ENCODE measurements at places on chromosomes 13 and 19. TPM values are rescaled to one million over a fixed set of nuclear protein-coding genes. Genes with fewer than 3 reads are reported as not detected.

DNA sequence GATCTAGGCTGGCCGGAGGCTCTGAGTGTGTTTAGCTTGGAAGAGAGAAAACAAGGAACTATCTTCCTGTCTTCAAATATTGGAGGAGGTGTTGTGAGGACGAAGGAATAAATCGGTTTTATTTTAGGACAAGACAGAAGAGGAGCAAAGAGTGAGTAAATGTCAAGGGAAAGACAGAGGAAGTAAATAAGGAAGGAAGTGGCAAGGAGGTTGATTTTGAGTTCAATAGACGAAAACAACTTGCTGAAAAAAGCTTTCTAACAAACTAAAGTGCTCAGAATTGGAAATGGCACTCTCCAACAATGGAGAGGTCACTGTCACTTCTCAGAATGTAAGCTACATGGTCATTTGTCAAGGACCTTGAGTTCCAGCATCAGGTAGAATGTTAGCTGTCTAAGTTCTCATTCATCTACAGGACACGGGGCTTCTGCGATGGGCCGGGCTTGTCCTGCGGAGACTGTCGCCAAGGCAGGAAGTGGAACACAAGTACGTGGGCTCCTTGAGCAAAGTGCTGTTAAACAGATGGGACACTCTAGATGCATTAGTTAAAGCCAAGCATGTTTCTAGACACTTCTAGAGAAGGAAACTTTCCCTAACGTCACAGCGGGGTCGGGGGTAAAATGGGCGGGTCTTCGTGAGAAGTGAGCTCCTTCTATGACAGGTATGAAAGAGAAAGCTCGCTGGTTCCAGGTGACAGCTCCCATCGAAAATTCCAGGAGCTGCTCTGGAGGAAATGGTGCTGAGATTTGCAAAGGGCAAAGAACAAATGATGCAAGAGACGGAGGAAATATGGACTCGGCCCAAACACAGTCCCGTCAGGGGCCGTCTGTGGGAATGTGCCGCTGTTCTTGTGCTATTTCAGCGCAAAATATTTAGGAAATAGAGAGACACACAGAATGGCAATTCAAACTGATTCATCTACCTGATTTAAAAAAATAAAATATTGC, 103.9 kb upstream of the UBL3 start:
- DNase-seq = peak; percentile 56

- DNase-seq = no peak
These were observed 2.8 kb downstream of the MYADM start for GRCh38 chr19:53870485-53870844.

Gene CGB5
- total RNA-seq = not detected

Gene C19orf73
- total RNA-seq = 13.4 TPM

GRCh38 chr19:37817180-37817981, 38.0 kb upstream of the ZNF573 start:
- peak; percentile 95 for DNase-seq

Gene PTBP1
- total RNA-seq = 277 TPM

Gene FUT3
- not detected for total RNA-seq

- no peak for DNase-seq
These were observed 73.6 kb upstream of the SIAH3 start for GRCh38 chr13:45925151-45925550.

DNA sequence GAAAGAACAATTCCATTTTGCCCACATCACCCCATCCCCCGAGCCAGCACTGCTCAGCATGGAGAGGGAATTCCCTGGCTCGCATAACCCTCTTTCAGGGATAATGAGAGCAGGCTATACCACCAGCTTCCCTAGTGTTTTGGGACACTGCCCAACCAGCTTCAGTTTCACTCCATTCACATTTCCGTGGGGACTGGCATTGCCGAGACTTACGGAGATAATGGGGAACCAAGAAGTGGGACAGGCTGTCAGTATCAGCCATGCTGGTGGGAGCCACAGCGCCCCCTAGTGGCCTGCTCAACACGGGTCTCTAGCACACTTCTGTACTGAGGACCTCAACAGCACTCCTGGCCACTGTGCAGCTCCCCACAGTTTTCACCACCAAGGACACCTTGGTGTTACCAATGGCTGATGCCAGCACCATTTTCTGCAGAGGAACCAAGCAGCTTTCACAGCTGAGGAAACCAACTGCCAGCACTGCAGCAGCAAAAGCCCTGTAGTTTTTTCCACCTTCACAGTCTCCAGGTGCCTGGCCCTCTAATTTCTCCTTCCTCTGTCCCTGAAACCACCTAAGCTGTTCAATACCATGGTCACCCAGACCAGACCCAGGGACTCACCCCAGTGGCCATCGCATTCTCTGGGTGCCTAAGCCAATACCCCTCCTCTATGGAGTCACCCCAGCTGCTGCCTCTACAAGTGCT, 23.7 kb downstream of the SLC6A16 start:
- DNase-seq = peak; percentile 60

- DNase-seq = no peak
These were observed 250.7 kb downstream of the KCTD12 start for GRCh38 chr13:76635232-76636230.

- no peak for DNase-seq
These were observed 184.0 kb upstream of the RFC3 start for GRCh38 chr13:33633701-33634545.

DNA sequence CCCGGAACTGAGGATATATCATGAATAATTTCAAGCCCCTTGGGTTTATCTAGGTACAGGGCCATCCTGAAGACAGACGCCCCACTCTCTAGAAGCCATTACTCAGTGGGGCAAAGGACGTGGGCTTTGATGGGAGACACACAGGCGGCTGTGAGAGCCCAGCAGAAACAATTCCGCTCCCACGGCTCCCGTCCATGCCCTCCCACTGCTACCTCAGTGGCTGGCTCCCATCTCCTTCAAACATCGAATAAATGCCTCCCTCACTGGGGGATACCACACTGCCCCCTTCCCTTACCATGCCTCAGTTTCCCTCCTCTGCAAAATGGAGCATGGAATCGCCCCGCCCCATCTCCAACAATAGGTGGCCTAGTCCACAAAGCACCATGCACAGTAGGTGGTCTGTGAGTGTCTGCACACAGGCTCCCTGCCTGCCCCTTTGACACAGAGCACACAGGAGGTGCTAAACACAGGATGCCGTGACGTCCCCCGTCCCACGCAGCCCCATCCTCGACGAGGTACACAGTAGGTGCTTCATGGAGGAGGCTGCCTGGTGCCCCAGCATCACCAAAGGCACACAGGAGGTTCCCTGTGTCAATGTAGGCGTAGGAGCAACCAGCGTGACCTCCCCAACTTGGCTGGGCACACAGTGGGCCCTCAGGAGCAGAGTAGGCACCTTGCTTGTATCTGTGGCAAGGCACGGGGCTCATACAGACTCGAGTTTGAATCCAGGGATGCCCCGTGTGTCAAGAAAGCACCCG, 46.0 kb downstream of the PTPRS start:
- DNase-seq = no peak

GRCh38 chr13:96238241-96238640, 148.3 kb downstream of the HS6ST3 start:
- DNase-seq = no peak

DNA sequence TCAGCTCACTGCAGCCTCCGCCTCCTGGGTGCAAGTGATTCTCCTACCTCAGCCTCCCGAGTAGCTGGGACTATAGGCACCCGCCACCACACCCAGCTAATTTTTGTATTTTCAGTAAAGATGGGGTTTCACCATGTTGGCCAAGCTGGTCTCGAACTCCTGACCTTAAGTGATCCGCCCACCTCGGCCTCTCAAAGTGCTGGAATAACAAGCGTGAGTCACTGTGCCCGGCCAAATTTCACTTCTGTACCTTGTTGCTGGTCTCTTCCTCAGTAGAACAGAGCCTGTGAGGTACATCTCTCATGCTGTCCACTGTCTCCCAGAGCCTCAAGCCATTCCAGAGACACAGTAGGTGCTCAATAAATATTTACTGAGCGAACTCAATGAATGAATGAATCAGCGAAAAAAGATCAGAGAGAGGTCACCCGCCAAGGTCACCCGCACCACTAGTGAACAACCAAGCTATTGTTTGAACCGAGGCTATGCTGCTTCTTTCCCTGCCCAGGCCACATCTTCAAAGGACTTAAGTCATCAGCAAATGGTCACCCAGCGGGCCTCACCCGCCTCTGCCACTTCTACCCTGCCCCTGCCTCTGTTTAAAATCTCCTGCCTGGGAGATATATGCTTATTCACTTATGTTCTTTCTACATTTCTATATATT, 9.3 kb downstream of the TMEM143 start:
- DNase-seq = no peak

DNA sequence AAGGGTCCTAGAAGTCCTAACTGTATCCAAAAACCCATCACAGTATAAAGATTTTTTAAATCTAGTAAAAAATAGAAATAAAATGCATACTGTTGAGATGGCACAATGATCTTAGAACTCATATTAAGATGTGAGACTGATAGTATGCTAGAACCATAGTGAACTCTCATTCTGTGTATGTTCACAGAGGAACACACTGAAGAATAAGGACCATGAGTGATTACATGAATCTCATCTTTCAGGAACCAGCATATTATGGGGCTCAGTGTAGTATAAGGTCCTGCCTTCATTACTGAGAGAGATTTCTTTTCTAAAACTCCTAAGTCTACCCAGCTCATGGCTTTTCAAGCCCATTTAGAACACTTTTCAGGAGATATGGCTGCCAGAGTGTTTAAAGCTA, 59.8 kb upstream of the RFC3 start:
- no peak for DNase-seq

DNA sequence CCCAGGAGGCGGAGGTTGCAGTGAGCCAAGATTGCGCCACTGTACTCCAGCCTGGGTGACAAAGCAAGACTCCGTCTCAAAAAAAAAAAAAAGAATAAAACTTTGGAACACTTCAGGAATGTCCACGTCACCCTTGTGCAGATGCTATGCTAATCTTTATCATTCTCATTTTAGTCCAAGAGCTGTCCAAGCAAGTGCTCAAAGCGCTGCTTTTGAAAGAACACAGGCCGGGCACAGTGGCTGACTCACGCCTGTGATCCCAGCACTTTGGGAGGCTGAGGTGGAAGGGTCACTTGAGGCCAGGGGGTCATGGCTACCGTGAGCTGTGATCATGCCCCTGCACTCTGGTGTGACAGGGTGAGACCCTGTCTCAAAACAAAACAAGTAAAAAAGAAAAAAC, 11.1 kb upstream of the UQCR11 start:
- no peak for DNase-seq

- DNase-seq = no peak
These were observed 16.8 kb upstream of the LENG8 start for GRCh38 chr19:54432144-54432738.

DNA sequence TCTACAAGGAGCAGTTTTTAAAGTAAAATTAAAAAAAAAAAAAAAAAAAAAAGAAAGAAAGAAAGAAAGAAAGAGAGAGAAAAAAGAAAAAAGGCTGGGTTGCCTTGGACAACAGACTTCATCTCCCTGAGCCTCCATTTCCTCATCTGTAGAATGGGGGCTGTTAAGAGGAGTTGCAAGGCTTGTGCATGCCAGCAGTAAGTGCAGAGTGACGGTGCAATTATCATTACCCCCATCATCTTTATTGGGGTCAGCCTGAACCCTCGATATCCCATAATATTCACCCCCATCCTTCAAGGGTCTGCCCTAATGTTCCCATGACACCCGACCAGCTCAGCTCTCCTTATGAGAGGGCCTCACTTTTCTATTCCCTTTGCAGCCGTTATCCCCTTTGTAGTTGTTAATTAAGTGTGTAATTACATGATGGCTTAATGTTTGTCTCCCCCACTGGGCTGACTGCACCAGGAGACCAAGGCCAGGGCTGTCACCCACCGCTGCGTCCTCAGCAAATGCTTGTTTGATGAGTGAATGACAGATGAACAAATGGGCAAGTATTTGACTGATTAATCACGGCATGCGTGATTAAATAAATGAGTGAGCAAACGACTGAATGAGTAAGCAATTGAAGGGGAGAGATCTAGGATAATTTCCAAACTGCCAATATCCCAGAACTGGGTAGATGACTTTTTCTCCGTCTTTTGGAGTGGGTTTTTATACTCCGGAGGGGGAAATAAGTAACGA, 10.1 kb downstream of the FOSB start:
- DNase-seq = no peak

GRCh38 chr13:91247768-91248167, 99.7 kb upstream of the MIR17HG start:
- no peak for DNase-seq

- DNase-seq = no peak
These were observed 15.5 kb downstream of the C19orf47 start for GRCh38 chr19:40332669-40333068.

DNA sequence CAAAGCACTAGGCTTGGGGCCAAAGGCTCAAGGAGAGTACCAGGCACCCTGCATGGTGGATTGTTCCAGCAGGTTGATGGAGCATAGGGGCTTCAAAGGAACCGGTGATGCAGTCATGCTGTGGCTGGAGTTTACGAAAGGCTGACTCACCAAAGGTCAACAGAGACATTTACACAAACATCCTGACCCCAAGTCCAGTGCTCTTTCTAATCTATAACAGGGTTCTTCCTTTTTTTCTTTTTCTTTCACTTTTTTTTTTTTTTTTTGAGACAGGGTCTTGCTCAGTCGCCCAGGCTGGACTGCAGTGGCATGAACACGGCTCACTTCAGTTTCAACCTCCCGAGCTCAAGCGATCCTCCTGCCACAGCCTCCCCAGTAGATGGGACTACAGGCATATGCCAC, 35.6 kb upstream of the TPTE2 start:
- no peak for DNase-seq

Gene ZNF625
- total RNA-seq = 11.0 TPM

DNA sequence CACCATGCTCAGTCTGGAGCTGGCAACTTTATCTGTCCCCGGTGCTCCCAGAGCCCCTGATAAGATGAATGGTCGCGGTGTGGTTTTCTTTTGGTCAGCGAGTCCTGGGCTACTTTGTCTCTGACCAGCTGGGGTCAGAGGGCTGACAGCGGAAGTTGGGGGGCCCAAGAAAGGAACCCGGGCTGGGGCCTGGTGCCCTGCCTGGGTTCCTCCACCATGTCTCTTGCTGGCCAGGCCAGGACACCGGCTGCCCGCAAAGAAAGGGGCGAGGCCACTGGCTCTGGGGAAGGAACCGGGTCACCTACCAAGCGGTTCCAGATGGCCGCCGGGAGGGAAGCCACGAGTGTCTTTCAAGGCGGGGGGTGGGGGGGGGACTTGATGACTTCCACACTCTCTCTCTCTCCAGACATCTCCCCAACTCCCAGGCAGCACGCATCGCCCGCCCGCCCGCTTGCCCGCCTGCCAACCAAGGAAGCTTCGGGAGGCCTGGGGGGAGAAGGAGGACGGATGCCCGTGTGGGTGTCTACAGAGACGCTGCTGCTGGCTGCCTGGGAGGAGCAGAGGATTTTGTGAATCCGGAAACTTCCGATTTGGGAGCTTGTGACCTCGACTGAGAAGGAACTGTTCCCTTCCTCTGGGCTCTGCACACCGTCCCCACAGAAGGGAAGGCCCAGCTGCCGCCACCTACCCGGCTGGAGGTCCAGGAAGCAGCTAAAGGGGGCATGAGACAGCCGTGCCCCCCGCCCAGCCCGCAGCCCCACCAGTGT, 1.1 kb downstream of the PIP5K1C start:
- peak; percentile 76 for DNase-seq

Gene FSD1
- not detected for total RNA-seq

Gene C1QTNF9B
- total RNA-seq = not detected

DNA sequence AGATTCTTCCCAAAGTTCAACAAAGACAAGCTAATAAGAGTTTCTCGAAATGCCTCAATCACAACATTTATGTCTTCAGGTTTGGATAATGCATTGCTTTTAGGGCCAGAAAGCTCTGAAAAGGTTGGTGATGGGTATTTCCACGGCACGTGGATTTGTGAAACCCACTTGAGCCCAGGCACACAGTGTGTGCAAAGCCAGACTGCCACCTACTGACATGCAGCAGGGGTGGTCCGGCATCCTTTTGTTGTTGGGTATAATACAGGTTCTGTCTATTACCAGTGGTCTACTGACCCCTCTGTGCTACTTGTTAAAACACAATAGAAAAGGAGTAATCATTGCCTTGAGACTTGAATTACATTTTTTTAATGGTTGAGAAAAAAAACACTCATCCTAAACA, 225.6 kb downstream of the RAP2A start:
- peak; percentile 22 for DNase-seq

Gene SLC25A42
- total RNA-seq = 28.0 TPM
